ENCODE measurements at places on chromosomes 6 and 20. TPM values are rescaled to one million over a fixed set of nuclear protein-coding genes. Genes with fewer than 3 reads are reported as not detected.

- H3K36me3 ChIP-seq = no peaks in the 10 kb centered on the region
- no peaks in the 10 kb centered on the region for H3K4me1 ChIP-seq
- no peak overlapping the region for H3K27ac ChIP-seq
- DNase-seq = no peak
- H3K4me3 ChIP-seq = no peak overlapping the region
- H3K27me3 ChIP-seq = no peaks in the 10 kb centered on the region
These were observed 29.0 kb upstream of the TMEM244 start for GRCh38 chr6:129890164-129890563.

- H3K27ac ChIP-seq = no peak overlapping the region
- H3K36me3 ChIP-seq = peaks cover 17% of the 10 kb centered on the region
- no peak for DNase-seq
- no peak overlapping the region for H3K4me3 ChIP-seq
- H3K27me3 ChIP-seq = no peaks in the 10 kb centered on the region
These were observed 29.1 kb upstream of the C20orf203 start for GRCh38 chr20:32702706-32703425.

DNA sequence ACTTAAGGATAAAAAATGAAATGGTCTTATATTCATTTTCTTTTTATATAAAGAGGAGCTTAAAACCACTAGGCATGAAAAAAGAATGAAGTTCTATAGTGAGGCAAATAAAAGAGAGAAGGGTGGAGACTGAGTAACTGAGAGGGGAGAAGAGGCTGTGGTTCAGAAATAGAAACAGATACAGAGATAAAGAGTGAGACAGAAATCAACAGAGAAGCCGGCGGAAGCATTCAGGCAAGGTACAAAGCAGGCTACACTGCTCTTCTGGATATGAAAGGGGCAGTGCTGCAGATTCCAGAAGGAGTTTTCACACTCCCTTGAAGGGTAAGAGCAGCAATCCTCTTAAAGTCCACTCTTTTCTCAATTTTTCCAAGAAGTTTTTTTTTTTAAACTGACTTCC, 29.9 kb downstream of the NFATC2 start:
- no peak overlapping the region for H3K4me3 ChIP-seq
- DNase-seq = no peak
- peak overlapping the region; percentile 30 for H3K27ac ChIP-seq

The KIAA0408 gene
- total RNA-seq = 1.3 TPM

The FKBP1C gene
- 0.28 TPM for total RNA-seq

GRCh38 chr6:89021629-89022028, 58.2 kb upstream of the RNGTT start:
- H3K27me3 ChIP-seq = no peaks in the 10 kb centered on the region
- no peaks in the 10 kb centered on the region for H3K4me1 ChIP-seq

The RBPJL gene
- not detected for total RNA-seq
